Mucosa of descending colon (tissue), 3 donors: ENCODE measurements at places on chromosomes 16 and 17. TPM values are rescaled to one million over a fixed set of nuclear protein-coding genes. Genes with fewer than 3 reads are reported as not detected.

The ZFPM1 gene
- 10.3 TPM for total RNA-seq

The EXOC3L1 gene
- 6.8 TPM for total RNA-seq

The PYY gene
- 141 TPM for total RNA-seq

The KRT33A gene
- total RNA-seq, result not detected

The RUNDC3A gene
- 0.34 TPM for total RNA-seq

GRCh38 chr17:48051283-48051682 lies 3.1 kb downstream of the NFE2L1 start:
- DNase-seq, result peak; percentile 59

- no peak for DNase-seq
Measured at GRCh38 chr16:12724226-12724625, 79.5 kb downstream of the CPPED1 start.

DNA sequence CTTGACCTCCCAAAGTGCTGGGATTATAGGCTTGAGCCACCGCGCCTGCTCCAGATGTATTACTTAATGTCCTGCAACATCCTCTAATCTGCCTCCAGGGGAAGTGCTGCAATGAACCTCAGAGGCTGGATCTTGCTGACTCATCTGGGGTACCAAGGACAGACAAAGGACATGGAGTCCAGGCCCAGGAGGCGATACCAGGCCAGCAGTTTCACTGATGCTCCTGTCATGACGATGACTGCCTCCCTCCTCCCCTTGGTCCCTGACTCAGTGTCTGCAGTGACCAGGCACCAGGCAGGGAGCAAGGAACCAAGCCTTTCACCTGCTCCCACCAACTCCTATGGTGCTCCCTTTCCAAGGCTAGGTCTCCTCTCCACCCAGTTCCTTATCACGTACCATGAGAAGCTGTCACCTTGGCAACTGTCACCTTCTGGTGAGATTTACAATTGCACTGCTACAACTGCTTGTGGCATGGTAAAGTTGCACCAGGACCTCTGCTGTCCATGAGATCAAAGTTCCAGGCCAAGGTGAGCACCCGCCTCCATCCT lies 21.6 kb upstream of the PHOSPHO1 start:
- no peak for DNase-seq

DNA sequence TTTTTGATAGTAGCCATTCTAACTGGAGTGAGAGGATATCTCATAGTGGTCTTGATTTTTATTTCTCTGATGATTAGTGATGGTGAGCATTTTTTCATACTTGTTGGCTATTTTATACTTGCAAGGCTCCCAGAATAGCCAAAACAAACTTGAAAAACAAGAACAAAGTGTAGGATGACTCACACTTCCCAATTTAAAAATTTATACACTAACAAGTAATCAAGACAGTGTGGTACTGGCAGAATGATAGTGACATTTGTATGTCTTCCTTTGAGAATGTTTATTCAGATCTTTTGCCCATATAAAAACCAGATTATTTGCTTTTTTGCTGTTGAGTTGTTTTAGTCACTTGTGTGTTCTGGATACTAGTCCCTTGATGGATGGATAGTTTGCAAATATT lies 17.8 kb downstream of the SPECC1 start:
- no peak for DNase-seq

DNA sequence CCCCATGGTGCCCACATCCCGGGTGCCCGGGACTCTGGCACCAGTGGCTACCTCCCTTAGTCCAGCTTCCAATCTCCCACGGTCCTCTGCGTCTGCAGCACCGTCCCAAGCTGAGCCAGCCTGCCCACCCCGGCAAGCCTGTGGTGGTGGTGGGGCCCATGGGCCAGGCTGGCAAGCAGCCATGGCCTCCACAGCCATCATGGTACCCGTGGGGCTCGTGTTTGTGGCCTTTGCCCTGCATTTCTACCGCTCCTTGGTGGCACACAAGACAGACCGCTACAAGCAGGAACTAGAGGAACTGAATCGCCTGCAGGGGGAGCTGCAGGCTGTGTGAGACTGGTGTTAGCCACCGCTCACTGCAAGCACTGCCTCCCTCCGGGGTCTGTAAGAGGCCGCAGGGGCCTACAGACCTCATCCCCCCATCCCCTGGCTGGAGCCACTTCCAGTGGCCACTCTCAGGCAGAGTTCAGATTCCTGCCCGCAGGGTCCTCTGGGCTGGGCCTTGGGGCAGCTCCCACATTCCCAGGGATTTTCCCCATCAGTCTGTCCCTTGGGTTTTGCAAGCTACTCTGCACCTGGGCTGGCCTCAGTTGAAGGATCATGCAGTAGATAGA lies 3.9 kb upstream of the SETD1A start:
- peak; percentile 73 for DNase-seq
